H1 (cell line): ENCODE measurements at places on chromosomes 12 and 14. TPM values are rescaled to one million over a fixed set of nuclear protein-coding genes. Genes with fewer than 3 reads are reported as not detected.

The SLC35F4 gene
- polyA plus RNA-seq = not detected in 2 replicates

DNA sequence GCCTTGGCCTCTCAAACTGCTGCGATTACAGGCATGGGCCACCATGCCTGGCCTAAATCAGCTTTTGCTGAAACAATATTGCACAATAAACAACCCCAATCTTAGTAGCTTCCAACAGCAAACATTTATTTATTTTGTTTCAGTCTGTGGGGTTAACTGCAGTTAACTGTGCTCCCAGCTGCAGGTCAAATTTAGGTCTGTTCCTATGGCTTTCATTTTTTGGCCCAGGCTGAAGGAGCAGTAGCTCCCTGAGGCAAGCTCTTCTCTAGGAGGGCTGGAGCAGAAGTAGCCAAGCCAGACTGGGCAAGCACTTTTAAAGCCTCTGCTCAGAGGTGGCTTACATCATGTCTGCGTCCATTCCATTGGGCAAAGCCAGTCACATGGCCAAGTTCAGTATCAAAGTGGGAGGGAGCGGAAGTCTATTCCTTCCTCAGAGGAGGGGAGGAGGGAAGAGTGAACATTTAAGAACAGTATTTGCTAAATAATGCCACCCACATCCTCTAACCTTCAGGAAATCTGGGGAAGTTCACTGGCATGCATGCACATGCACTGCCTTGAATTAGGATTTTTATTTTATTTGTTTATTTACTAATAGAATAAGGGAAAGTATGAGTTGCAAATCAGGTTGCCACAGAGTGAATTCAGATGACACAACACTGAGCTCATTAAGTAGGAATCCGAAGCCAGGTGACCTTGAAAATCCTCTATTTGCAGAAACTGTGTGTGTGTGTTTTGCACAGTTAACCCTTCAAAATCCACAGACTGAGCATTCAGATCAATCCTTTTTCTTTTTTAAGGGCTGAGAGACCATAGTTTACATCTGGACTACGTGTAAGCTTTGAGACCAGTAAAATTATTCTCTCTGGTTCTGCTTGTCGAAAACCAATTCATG lies 122.0 kb upstream of the SEL1L start:
- DNase-seq = no peak
- H3K27ac ChIP-seq = no peak overlapping the region
- no peaks in the 10 kb centered on the region for H3K4me1 ChIP-seq
- no peak overlapping the region for H3K4me3 ChIP-seq
- no peaks in the 10 kb centered on the region for H3K36me3 ChIP-seq

GRCh38 chr12:87150969-87151662 lies 878.1 kb downstream of the C12orf50 start:
- no peaks in the 10 kb centered on the region for H3K4me1 ChIP-seq
- no peak for DNase-seq
- no peak overlapping the region; the same call in 1 of the 2 replicates for H3K27ac ChIP-seq
- no peaks in the 10 kb centered on the region for H3K36me3 ChIP-seq
- H3K4me3 ChIP-seq = no peak overlapping the region

DNA sequence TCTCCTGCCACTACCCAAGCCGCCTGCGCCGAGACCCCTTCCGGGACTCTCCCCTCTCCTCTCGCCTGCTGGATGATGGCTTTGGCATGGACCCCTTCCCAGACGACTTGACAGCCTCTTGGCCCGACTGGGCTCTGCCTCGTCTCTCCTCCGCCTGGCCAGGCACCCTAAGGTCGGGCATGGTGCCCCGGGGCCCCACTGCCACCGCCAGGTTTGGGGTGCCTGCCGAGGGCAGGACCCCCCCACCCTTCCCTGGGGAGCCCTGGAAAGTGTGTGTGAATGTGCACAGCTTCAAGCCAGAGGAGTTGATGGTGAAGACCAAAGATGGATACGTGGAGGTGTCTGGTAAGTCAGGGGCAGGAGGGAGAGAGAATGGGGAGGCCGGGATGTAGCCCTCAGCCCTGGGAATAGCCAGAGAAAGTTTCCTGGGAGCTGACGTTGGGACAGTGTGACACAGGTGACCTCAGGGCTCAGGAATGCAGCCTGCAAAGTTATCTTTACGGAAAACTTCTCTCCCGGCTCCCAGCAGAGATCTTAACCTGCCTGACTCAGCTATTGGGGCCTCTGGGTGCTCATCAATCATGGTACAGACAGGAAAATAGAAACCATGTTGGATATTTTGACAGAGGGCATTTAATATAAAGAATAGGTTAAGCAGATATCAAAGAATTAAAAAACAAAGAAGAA lies 747 bp downstream of the HSPB8 start:
- H3K4me3 ChIP-seq = no peak overlapping the region
- peaks cover 31% of the 10 kb centered on the region for H3K4me1 ChIP-seq
- H3K36me3 ChIP-seq = no peaks in the 10 kb centered on the region
- no peak overlapping the region for H3K27ac ChIP-seq
- peak; percentile 58 for DNase-seq
- no peaks in the 10 kb centered on the region; the same call in 1 of the 2 replicates for H3K27me3 ChIP-seq

DNA sequence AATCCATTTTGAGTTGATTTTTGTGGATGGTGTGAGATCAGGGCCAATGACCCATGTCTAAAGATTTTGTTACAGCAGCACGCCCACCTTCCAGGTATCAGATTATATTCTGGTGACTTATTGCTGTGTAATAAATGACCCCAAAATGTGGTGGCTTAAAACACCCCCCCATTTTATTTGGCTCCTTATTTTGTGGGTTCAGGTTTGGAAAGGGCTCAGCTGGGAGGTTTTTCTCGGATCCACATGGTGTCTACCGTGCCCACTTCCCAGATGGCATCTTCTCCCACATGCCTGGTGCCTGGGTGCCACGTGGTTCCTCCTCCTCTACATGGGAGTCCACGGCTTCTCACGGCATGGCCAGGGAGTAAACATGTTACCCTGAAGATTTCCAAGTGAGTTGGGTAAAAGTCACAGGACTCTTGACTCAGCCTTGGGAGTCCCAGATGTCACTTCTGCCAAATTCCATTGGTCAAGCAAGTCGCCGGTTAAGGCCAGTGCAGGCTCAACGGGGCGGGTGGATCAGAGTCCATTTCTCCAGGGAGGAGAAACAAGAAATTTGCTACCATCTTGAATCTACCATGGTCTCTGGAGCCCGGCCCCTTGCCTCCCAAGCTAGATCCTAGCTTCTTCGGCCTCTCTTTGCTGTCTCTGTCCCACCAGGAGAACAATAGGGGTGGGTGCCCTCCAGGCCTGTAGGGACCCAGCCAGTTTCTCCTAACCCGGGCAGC lies 214.3 kb downstream of the KIF26A start:
- no peaks in the 10 kb centered on the region for H3K36me3 ChIP-seq
- DNase-seq = no peak
- no peaks in the 10 kb centered on the region for H3K27me3 ChIP-seq
- no peak overlapping the region for H3K27ac ChIP-seq
- no peaks in the 10 kb centered on the region for H3K4me1 ChIP-seq

GRCh38 chr12:108854451-108855283 lies 2.7 kb downstream of the SSH1 start:
- peaks cover 29% of the 10 kb centered on the region for H3K4me1 ChIP-seq
- H3K4me3 ChIP-seq = no peak overlapping the region
- H3K27me3 ChIP-seq = no peaks in the 10 kb centered on the region; the same call in 1 of the 2 replicates
- no peaks in the 10 kb centered on the region for H3K36me3 ChIP-seq
